NCI-H1092 (cell line): ENCODE measurements at places on chromosomes 5 and 9.

DNA sequence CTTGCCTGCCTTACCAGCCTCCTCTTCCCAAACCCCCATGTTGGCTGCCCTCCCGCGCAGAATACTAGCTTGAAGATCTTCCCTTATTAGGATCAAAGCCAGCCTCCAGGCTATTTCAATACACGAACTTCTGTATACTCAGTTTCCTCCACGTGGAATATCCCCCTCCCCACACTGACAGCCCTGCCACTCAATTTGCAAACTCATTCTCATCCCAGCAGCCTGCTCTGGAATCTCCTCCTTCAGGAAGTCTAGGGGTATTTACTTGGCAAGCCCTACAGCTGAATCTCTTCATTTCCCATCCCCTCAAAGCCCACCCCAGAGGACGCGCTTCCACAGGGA, 157.0 kb upstream of the SMIM23 start:
- no peak for DNase-seq

- peak; percentile 82 for DNase-seq
Observed at GRCh38 chr9:137236238-137236935, 4.7 kb upstream of the TUBB4B start.

DNA sequence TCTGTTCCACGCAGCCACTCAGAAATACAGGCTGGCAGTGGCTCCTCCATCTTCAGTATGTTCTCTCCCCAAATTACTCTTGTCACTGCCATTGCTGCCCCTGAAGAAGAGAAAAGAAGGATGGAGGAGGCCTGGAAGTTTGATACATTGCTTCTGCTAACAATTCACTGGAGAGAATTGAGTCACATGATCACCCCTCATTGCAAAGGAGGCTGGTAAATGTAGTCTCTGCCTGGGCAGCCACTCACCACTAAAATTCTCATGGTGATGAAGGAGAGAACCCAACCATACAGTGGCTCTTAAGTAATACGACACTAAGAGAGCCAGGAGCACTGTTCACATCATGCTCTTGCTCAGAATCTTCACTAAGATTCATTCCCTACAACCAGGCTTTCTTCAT, 112.0 kb downstream of the DOCK8 start:
- DNase-seq: no peak

GRCh38 chr9:113635586-113635985, 172.1 kb downstream of the RGS3 start:
- no peak for DNase-seq

DNA sequence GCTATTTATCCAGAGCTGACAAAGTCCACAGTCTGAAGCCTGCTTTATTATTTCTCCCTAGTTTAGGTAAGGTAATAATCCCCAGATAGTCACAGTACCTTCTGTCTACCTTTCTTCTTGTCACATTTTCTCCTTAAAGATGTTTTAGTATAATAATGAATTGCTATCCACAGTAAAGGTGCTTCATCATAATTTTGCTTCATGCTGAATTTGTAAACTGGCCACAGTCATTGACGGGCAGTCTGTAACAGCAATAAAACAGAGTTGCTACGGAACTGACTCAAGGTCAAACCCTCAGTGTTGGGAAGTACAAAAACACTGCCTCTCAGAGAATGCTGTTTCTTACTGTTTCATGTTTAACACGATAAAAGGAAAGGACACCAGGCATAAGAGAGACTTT, 195.7 kb downstream of the ZNF608 start:
- no peak for DNase-seq

DNA sequence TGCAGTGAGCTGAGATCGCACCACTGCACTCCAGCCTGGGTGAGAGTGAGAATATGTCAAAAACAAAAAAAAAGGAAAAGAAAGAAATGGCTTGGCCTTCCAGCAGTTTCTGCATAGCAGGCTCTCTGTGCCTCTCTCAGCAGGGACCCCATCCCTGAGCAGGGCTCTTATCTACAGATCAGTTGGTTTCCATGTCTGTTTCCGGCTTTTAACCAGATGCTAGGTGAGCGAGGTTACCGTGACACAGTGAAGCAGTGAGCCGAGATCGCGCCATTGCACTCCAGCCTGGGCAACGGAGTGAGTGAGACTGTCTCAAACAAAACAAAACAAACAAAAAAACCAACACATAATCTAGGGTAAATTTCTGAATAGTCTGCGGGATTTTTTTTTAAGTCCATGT, 51.4 kb downstream of the COL5A1 start:
- DNase-seq: no peak

GRCh38 chr9:14895806-14896205, 14.4 kb downstream of the FREM1 start:
- no peak for DNase-seq

DNA sequence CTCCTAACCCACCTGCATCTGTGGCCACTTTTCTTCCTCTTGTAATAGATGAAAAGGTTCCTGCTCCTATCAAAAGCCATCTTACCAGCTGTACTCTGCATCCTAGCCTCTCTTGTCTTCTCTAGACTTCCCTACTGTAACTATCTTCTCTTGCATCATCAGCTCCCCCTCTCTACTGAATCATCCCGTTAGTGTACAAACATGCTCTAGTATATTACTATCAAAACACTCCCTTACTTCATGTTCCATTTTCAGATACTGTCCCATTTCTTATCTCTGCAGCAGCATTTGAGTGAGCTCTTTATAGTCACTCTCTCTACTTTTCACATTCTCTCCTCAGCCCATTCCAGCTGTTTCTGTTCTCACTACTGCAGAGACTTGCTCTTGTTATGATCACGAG, 2.8 kb downstream of the SRA1 start:
- no peak for DNase-seq

DNA sequence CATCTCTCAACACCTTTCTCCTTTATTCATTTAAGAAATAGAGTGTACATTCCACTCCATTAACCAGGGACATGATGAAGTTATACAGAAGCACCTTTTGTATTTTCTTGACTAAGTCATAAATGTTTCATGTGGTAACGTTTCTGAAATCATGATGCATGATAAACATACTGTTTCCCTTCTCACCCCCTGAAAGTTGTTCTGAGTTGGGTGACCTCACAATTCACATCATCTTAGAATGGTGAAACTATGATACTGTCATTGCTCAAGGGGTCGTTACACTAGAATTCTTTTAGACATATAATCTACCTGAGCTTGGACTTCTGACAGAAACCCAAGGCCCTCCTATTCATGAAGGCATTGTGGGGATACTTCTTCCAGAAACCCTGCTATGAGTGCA, 37.8 kb upstream of the MIER3 start:
- DNase-seq: no peak

DNA sequence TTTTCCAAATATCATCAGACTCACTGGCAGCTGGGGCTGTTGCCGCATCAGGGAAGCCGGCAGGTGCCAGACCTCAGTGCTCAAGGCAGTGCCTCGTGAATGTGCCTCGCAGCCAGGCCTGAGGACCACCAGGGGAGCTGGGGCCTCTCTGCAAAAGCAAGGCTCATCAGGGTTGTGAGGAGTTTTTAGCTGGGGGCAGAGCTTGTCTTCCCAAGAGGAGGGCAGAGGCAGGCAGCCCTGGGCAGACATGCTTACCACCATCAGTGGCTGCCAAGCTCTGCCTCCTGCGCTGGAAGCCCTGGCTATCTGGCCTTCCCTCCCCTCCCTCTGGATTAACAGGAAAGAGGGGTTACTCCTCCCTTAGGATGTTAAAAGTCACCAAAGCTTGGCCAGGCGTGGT, 8.8 kb upstream of the TBC1D9B start:
- no peak for DNase-seq

DNA sequence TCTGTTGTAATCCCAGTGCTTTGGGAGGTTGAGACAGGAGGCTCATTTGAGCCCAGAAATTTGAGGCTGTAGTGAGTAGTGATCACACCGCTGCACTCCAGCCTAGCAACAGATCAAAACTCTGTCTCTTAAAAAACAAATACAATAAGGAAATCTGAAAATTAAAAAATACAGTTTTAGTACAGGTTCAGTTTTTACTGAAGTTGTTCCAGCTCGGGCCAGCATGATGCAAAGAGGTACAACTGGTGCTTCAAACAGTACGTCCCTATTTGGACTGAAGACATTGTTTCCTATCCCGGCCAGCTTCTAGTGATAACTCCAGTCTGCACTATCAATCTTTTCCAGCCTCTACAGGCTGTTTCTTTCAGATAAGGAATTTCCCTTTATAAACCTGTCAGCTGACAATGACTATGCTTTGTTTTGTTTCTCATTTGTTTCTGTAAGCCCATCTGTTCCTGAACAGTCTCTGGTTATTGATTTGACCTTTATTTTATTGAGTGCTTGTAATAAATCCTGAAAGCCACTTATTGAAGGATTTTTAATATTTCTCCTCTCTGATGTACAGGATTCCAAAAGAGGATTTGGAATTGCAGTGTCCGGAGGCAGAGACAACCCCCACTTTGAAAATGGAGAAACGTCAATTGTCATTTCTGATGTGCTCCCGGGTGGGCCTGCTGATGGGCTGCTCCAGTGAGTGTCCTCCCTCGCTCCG, 41.9 kb downstream of the TJP2 start:
- DNase-seq: no peak

DNA sequence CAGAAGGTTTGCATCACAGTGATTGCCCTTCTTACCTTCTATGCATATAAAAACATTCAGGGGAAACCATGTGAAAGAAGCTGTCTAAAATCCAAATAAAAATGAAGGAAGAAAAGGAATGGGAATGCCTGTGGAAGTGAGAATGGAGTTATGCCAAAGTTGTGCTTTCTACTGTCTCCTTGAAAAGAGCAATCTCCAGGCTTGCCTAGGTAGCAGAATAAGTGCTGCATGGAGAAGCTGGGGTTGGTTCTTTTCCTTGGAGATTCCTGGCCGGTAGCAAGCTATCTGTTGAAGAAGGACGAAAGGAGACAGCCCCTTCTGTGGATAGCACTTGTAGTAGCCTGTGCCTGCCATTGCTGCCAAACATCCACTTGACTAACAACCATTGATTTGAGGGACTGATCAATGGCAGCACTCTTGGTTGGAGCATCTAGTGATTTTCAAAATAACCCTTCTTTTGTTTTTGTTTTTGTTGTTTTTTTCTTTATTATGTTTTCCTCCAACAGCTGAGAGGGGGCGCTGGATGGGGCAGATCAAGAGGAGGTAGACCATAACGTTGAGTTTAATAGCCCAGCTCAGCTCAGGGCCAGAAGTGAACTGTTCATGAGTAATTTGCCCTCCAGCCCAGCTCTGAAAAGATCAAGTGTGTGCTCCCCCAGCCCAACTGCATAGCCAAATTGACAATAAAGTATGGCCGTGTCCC, 1.6 kb downstream of the PLCXD3 start:
- no peak for DNase-seq

DNA sequence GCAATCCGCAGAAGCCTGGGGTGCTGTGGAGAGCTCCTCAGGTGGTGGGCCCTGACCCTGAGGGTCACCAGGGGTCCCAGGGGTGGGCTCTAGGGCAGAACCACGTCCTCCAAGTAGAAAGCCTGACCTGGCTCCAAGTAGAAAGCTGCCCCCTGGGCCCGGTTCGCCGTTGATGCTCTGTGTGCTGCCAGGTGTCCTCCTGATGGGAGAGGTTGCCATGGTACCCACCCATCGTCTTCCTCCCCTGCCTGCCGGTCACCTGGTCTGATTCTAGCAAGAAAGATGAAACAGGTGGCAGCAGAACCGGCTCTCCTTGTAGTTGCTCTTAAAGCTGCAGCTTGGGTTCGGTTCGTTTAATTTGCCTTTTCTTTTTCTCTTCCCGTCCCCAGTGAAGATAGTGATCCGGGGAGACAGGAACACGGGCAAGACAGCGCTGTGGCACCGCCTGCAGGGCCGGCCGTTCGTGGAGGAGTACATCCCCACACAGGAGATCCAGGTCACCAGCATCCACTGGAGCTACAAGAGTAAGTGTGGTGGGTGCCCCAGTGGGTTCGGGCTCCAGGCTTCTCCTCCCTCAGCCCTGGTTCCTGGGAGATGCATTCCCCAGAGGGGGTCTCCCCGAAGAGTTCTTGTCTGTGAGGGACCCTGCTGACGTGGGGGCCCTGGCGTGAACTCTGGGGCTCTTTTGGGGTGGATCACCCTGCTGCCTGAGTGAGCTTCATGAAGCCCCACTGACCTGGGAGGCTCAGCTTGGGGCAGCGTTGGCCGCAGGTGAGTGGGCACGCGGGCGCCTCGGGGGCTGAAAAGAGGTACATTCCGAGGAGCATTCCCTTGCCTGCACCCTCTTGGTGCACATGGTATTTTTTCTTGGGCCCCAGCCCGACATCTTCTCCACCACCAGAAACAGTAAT, 15.6 kb downstream of the RABL6 start:
- DNase-seq: no peak

- no peak for DNase-seq
Observed at GRCh38 chr5:76386360-76386759, 16.7 kb upstream of the IQGAP2 start.

- no peak for DNase-seq
Observed at GRCh38 chr9:94918038-94918753, 191.7 kb downstream of the AOPEP start.

- no peak for DNase-seq
Observed at GRCh38 chr5:57761513-57761912, 278.9 kb upstream of the ACTBL2 start.

DNA sequence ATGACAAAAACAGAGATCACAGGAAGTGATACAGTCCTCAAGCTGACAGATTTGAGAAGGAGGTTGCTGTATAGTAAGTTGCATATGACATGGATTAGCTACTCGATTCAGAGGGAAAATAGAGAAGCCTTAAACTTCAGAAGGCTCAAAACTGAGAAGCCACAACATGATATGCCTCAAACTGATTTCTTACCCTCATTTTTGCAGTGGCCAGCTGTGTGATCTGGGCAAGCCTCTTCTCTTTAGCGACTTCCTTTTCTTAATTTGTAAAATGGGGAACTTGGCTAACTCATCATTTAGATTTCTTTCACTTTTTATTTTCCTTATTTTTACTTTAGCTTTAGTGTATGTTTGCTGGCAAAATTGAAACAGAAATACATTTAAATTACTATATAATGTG, 421.1 kb downstream of the KIF4B start:
- DNase-seq: no peak

- DNase-seq: no peak
Observed at GRCh38 chr5:15943487-15943886, 236.1 kb downstream of the MARCHF11 start.

GRCh38 chr5:174386846-174387245, 337.5 kb upstream of the MSX2 start:
- no peak for DNase-seq

- DNase-seq: no peak
Observed at GRCh38 chr9:105683688-105684275, 10.6 kb upstream of the TMEM38B start.

DNA sequence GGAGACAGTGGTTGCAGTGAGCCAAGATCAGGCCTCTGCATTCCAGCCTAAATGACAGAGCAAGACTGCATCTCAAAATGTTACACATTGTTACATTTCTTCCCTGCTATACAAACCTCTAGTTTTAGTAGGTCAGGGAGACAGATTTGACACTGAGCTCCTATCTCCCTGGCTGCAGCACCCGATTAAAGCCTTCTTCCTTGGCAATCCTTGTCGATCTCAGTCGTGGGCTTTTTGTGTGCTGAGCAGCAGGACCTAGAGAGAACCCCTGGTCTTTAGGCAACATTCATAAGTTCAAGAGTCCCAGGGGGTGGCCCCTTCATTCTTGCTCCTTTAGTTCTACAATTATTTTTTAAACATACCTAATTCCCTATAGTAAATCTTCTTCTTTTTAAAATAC, 13.0 kb downstream of the SERINC5 start:
- DNase-seq: no peak
